Activated CD8-positive, alpha-beta memory T cell treated with anti-CD3 and anti-CD28 coated beads for 36 hours (primary cell): ENCODE measurements at places on chromosomes 4 and X. TPM values are rescaled to one million over a fixed set of nuclear protein-coding genes. Genes with fewer than 3 reads are reported as not detected.

The UBA1 gene
- total RNA-seq: 258 TPM

The SLC9A7 gene
- total RNA-seq: 22.6 TPM

The ADH1A gene
- total RNA-seq: not detected

The MCTS1 gene
- total RNA-seq: 75.4 TPM

The CT47C1 gene
- not detected for total RNA-seq

The PRR32 gene
- total RNA-seq: not detected

The BOD1L1 gene
- total RNA-seq: 32.7 TPM

The SASH3 gene
- 130 TPM for total RNA-seq

The DCLK2 gene
- total RNA-seq: not detected

The ARHGEF6 gene
- total RNA-seq: 31.4 TPM

The MUC7 gene
- total RNA-seq: not detected

The ADGRG2 gene
- total RNA-seq: not detected

The MMAA gene
- total RNA-seq: 13.9 TPM
